ENCODE measurements at places on chromosomes 5 and 9.
A peak's percentile ranks its signal among the peaks of the same experiment; 100 is the strongest.

GRCh38 chr5:148951612-148952011 is 111.2 kb downstream of the SH3TC2 start:
- no peak for DNase-seq

DNA sequence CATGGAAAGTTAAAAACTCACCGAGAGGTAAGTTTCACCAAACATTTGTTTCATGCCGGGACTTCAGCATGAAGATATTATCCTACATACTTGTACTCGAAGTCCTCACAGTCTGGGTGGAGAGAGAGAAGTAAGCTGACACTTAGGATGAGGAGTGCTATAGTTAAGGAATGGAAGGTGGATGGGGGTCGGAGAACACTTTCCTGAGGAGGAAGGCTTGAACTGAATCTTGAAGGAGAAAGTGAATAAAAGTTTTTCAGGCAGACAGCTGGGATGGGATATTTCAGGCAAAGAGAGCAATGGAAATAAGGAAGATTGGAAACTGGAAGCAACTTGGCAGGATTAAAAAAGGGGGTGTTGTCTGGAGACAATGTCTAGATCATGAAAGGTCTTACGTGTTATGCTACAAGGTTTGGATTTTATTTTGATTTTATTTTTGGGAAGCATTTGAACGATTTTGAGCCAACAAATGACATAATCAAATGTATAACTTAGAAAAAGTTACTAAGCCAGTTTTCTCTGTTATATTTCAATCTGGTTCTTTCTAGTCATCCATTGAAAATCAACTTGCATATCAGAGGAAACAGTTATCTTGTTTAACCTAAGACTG is 167.1 kb downstream of the PAM start:
- DNase-seq = no peak

DNA sequence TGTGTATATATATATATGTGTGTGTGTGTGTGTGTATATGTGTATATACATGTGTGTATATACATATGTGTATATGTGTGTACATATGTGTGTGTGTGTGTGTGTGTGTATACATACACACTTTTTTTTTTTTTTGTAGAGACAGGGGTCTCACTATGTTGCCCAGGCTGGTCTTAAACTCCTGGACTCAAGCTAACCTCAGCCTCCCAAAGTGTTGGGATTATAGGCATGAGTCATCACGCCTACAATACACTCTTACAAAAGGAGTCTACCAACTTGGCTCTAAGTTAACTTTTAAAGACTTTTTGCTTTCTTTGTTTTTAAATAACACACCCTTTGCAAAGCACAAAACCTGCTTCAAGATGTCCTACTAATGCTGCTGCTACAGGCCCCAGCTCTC is 2.1 kb downstream of the C9orf78 start:
- DNase-seq = no peak

GRCh38 chr9:456365-456764 is 241.7 kb downstream of the DOCK8 start:
- no peak for DNase-seq

DNA sequence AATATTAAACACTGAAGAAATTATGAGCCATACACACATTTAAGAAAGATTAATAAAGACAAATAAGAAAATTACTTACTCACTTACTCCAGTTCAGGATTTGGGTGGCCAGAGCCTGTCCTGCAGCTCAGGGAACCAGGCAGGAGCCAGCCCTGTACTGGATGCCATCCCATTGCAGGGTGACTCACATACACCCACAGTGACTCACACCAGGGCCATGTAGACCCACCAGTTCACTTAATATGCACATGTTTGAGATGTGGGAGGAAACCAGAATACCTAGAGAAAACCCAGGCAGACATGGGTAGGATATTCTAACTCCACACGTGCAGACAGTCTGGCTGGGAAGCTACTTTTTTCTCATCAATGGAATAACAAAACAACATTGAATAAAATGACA is 49.6 kb upstream of the ADRB2 start:
- DNase-seq = no peak

DNA sequence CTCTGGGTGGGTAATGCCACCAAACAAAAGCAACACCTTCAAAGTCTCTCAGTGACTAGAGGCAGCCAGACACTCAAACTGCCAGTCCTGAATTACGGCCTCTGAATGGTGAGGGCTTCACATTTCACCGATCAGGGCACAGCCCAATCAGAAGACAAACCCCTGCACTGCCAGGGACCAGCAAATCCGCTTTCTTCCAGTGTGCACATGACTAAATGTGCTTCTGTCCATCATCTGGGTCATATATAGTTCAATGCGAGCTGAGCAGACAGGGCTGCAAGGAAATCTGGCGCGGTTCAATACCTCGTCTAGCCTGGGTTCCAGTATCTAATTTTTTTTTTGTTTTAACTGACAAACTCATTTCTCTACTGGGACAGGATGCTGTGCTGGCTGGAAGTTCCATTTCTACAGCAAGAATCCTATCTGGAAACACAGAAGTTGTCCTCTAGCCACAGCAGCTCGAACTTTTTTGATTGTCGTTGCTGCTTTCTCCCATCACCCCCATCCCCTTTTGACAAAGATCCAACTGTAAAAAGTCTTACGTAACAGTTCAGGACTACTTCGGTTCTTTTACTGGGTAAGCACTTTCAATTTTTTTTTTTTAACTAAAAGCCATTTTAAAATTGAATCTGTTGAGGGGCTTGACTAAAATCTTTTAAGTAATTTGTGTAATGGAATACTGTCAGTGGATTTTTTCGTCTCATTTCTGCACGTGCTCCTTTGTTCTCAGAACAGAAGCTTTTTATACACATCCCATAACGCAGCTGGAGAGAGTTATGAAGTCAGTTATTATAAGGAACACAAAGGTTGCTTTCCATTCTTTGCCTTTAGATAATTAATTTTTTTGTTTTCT is 112.7 kb downstream of the NR6A1 start:
- DNase-seq = peak; percentile 52

DNA sequence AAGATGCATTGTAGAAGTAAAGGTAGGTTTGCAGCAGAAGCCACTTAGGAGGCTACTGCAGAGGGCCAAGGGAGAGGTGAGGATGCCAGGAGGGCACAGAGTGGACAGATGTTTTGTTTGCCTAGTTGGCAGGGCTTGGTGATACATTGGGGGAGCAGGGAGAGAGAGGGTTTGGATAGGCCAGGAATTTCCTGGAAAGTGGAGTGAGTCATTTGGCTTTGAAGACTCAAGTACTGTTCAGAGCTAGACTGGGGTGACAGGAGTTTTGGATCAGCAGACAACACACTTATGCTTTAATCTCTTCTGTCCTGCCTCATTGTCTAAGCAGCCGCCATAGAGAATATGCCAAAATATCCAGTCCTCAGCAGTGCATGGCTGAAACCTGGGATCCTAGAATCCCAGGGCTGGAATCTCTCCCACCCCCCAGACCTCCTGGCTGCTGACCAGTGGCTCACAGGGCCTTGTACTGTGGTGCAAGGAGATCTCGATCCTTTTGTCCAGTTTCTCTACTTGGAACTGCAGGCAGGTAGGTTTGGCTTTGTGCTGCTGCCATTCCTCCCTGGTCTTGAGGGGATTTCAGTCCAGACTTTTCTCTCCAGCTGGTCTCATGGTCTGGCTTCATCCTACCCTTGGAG is 11.0 kb downstream of the TMEM268 start:
- DNase-seq = no peak

- no peak for DNase-seq
Measured at GRCh38 chr9:89382026-89382986, 64.0 kb downstream of the SECISBP2 start.

DNA sequence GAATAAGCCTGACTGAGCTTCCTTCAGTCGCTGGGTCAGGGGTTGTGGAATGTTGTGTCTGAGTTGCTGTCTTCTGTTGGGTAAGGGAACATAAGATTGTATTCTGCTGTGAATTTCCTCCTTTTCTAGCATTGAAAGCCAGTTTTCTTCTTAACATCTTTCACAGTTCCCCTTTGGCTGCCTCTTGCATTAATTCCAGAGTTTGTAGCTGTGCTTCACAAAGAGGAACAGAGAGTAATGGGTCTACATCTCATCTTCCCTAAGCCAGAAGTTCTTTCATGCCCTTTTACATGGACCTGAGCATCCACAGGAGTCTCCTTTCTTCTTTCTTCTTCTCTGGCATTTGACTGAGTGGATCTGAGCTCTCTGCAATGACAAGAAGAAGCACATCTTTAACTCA is 686.8 kb downstream of the KCTD16 start:
- no peak for DNase-seq

GRCh38 chr9:127523312-127523851 is 72.1 kb downstream of the LRSAM1 start:
- no peak for DNase-seq

DNA sequence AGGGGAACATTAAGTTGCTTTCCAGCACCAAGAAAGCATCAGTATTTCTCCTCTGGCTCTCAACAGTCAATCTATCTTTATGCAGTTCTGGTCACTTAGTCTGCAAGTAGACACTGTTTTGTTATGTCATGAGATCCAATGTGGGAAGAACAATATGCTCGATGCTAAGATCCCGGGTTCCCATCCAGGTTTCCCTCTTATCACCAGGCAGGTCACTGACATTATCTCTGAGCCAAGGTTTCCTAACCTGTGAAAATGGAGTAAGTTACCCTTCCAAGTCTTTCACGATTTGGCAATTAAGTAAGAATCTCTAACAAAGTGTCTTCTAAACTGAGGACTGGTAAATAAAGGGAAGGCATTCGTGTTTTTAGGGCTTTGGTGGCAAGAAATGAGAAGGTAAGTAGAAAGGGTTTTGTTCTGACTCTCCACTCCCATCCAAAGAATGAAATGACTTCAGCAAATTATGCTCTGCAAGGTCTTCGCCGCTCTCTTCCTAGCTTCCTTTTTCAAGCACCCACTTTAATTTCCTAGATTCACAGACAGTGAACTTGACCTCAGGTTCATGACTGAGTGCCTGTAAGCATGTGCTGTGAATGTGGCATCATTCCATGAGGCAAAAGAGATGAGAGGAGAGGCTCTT is 86.4 kb downstream of the DCP2 start:
- no peak for DNase-seq

DNA sequence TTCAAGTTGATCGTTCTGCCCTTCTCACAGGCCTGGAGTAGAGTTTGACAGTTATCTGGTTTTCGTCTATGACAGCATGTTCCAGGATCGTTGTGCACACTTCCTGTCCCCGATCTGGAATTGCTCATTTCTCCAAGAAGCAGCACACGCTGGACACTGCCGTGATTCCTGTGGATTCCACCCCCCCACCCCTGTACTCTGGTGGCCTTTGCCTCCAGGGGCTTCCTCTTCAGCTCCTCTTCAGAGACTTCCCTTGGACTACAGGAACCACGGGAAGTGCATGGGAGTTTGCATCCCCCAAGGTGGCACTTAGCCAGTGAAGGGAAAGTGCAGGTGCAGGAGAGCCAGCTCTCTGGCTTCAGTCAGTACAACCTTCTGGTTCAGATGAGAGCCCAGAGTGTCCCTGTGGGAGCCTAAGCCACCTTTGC is 160.7 kb downstream of the CACNA1B start:
- DNase-seq = no peak

DNA sequence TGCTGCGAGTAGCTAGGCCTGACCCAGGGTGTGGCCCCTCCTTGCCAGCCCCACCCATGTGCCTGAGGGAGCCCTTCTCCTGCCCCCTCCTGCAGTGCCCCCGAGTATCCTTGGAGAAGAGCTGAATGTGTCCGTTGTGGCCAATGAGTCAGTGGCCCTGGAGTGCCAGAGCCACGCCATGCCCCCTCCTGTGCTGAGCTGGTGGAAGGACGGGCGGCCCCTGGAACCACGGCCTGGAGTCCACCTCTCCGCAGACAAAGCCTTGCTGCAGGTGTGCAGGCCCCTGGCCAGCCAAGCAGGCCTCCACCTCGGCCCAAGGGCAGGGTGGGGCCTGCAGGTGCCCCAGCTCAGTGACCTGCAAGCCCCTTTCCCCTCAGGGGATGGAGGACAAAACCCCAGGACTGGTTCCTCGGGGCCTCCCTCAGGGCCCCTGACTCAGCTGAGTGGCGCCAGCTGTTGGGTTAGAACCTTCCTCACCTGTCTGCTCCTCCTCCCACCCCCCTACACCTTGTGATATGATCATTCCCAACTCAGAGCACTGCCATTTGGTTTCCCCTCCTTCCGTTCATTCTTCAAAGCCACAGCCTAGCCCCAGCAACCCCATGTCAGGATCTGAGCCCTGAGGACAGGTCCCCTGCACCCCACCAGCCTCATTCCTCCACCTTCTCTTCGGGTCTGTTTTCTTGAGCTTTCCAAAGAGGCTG is 80.0 kb upstream of the ASS1 start:
- DNase-seq = no peak
